ENCODE measurements at places on chromosomes 13 and 19. TPM values are rescaled to one million over a fixed set of nuclear protein-coding genes. Genes with fewer than 3 reads are reported as not detected.

DNA sequence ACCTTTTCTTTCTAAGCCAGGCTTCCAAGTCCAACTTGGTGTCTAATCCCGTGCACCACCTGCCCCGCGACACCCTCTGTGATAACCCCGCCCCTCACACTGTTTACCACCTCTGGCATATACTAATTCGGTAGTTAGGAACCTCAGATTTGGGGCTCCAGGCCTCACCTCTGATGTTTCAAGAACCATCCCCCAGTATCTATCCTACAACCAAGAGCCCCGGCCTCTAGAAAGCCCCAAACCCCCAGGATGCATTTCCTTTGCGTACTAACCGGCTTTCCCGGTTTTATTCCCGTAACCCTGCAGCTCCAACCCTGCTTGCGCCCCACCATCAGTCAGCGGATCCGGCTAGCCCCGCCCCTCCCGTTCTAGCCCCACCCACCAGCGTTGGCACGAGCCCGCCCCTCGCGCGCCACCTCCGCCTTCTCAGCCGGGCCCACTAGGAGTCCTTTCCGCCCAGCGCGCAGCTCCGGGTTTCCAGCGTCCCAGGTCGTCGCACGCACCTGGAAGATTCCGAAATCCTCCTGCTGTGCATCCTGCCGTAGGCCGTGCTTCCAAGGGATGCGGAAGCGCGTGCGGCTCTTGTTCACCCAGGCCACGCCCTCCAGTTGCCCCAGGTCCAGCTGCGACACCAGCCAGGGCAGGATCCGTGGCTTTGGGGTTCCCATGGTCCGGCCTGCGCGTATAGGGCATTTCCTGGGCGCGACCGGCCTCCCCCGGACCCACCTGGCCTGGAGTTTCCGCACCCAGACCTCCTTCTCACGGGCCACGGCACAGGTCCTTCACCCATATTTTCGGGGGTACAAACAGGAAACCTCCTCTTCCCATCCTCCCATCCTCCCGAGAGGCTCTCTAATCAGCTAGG lies 1.3 kb downstream of the IRF3 start:
- DNase-seq = peak; percentile 90

DNA sequence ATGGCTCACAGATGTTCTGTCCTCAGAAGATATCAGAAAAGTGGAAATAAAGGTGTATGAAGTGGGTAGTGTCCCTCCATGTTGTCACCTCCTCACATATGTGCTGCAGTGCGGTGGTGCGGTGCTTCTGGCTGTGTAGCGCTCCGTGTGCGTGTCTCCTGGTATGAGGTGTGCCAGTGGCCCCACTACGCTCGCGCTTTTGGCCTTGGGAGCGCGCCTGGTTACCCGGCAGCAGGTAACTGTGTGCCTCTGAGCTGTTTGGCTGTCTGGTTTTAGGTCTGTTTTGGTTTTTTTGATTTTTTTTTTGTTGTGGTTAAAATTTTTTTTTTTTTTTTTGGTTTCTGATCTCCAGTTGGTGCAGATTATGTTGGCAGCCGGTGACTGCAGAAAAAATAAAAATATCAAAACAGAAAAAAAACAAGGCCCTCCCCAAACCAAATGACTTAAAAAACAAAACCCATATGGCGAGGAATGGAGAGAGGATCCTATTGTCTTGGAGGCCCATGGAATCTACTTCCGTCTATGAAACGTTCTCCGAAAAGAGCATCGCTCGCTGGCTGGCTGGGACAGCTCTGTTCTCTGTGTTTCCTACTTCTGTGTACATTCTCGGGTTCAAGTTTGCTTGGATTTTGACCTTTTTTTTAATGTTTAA lies 7.9 kb downstream of the HNRNPL start:
- DNase-seq = no peak

- DNase-seq = no peak
Observed at GRCh38 chr19:3949997-3950859, 17.4 kb downstream of the NMRK2 start.

DNA sequence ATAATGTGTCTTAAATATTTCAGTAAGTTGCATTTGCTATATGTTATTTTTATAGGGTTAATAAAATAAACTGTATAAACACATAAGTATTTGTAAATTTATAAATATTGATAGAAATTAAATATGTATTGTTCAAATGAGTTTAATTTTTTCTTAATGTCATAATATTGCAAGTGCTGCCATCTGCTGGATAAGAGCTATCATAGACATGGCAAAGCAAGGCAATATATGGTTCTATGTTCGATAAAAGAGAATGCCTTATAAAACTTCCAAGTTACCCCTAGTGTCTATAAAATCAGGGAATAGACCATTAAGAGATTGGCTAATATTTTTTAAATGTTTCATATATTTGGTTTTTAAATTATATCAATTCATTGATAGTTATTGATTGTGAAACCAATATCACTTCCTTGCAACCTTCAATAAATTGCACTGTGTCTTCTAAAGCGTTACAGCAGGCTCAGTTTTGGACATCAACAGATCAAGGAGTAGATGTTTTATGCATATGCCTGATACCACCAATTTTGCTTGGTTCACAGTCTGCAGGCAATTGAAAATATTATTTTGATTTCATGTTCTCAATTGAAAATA lies 29.0 kb upstream of the SLITRK6 start:
- no peak for DNase-seq

GRCh38 chr13:107650081-107650701 lies 565.1 kb downstream of the LIG4 start:
- DNase-seq = no peak

DNA sequence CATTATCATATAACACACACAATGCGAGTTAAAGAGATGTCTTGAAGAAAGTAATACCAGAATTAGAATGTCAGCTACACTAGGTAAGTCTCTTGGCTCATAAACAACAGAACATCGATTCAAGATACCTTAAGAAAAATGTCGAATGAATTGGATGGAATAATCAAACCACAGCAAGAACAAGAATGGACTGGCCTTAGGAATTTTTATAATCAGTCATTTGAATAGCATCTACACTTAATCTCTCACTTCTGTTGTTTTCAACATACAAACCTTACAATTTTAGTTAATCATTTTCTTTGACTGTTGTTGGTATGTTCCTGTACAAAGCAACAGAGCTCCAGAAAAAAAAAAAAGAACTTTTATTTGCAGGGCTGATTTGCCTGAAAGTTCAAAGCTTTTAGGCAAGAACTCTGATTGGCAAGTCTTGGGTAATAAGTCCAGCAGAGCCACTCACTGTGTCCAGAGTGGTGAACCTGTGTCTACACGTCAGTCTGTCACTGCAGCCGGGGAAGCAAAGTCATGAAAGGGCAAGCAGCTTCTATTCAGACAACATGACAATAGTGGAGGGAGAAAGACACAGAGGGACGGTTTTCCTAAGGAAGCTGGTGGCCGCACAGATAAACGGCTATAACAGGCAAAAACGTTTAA lies 1026.1 kb upstream of the MIR17HG start:
- DNase-seq = no peak

- DNase-seq = no peak
Observed at GRCh38 chr13:114129649-114130062, 2.8 kb downstream of the RASA3 start.

GRCh38 chr19:39843919-39844793 lies 2.0 kb downstream of the FBL start:
- DNase-seq = no peak

DNA sequence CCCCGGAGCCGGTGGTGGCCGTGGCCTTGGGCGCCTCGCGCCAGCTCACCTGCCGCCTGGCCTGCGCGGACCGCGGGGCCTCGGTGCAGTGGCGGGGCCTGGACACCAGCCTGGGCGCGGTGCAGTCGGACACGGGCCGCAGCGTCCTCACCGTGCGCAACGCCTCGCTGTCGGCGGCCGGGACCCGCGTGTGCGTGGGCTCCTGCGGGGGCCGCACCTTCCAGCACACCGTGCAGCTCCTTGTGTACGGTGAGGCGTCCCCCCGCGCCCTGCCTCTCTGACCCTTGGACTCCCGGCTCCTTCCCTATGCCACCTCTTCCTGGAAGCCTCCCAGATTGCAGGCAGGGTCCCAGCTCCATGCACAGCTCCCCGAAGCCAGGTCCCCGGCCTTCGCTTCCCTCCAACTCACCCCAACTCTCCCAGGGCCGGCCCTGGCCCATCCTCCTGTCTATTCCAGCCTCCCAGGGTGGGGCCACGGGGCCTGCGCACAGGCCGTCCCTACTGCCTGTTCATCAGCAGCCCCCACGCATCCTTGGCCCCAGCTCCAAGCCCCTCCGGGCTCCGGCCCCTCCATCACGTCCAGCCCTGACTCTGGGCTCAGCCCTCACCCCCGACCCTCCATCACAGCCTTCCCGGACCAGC lies 1.7 kb downstream of the MADCAM1 start:
- DNase-seq = no peak

DNA sequence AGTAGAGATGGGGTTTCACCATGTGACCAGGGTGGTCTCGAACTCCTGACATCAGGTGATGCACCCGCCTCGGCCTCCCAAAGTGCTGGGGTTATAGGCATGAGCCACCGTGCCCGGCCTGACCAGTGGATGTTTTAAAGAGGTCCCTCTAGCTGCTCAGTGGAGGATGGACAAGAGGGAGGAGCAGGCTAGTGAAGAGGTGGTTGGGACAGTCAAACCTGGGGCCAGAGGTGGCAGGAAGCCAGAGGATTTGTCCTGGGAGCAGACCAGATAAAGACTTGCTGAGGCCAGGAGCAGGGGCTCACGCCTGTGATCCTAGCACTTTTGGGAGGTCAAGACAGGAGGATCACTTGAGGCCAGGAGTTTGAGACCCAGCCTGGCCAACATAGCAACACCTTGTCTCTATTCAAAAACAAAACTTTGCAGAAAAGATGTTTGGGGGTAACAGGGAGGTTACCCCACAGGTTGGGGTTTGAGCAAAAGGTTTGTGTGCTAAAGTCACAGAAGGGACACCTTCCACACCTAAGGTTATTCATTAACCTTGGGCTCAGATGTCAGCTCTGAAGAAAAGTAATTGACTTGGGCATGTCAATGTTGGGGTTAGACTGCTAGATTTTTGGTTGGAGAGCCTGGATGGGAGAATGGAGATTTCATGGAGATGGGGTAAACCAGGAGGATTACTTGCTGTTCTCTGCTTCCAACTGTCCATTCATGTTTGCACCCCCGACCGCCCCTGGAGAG lies 9.0 kb downstream of the BCAM start:
- DNase-seq = no peak

- DNase-seq = no peak
Observed at GRCh38 chr13:110815471-110816204, 99.2 kb downstream of the ANKRD10 start.

DNA sequence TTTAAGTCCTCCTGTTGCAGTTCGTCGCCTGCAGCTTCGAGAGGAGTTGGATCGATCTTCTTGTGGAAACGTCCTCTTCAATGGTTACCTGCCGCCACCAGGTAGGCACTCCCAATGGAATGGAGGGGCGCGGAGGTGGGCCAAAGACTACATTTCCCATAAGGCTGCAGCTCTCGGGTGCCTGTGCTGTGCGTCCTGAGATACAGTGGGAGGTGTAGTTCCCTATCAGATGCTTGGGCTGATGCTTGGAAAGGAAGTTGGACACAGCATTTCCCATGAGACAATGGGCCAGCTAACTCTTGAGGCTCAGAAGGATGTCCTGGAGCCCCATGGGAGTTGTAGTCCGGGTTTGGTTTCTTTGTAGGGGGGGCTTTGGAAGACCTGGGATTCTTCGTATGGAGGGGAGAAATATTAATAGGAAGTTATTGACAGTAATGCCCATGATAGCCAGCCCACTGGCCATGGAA lies 1.8 kb downstream of the SHKBP1 start:
- no peak for DNase-seq

DNA sequence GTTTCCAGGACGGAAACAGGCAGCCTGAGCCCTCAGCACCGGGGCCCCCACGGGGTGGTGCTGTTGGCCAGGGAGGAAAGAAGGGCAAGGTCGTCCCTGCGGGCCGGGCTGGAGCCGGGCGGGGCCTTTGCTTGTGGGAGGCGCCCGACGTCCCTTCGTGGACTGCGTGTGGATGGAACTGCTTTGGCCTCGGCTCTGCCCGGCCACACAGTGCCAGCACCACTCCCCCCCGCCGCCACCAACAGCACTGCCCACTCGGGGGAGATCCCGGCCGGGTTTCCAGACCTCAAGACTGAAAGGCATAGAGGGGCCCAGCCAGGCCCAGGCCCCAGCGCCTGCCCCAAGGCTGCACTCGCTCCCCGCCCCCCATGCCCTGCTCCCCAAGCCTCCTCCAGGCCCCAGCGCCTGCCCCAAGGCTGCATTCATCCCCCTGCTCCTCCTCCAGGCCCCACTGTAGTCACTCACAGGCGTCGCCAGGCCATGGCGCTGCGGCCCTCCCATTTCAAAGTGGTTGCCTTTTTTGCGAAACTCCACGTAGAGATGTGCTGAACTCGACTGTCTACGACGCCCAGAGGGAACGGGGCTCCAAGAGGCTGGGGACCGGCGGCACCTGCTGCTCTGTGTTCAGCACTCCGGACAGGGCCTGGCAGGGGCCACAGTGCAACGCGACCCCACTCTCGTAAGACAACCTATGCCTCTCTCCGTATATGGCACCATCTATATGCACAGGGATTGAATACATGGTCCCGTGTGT lies 22.5 kb downstream of the C13orf46 start:
- peak; percentile 90 for DNase-seq

DNA sequence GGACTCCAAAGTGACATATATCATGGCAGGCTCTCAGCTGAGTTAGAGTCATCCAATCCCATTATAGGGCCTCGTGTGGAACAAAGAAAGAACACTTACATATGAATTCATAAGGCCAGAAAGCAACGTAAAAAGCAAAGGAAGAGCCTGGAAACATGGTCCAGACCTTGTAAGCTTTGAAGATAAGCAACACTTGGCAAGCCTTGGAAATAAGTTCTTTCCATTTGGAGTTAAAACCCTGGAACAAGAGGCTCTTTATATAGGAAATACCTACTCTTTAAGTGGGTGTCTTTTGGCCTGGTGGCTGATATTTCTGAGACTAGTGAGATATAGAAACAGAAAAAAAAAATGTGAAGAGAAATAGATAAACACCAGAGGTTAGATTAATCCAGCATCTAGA lies 49.4 kb downstream of the ZAR1L start:
- DNase-seq = no peak

GRCh38 chr19:54670576-54671357 lies 8.0 kb downstream of the LILRB4 start:
- no peak for DNase-seq

DNA sequence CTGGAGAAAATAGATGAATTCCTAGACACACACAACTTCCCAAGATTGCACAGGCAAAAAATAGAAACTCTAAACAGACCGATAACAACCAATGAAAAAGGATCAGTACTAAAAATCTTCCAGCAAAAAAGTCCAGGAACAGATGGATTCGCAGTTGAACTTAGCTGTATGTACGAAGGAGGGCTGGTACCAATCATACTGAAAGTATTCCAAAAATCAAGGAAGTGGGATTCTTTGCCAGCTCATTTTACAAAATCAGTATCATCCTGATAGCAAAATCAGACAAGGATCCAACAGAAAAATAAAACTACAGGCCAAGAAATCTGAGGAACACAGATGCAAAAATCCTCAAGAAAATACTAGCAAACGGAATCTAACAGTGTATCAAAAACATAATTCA lies 6.5 kb upstream of the LILRB2 start:
- DNase-seq = no peak

The BAX gene
- 10.7 TPM for total RNA-seq

The ZNF85 gene
- 2.0 TPM for total RNA-seq

The ZNF574 gene
- total RNA-seq = 8.1 TPM

The ADM5 gene
- not detected for total RNA-seq

The PSG11 gene
- total RNA-seq = not detected

The TPGS1 gene
- total RNA-seq = 30.3 TPM

The TGFBR3L gene
- total RNA-seq = 26.7 TPM

The GJB2 gene
- 0.20 TPM for total RNA-seq

The TUBGCP3 gene
- total RNA-seq = 14.7 TPM

All from right atrium auricular region (tissue), 2 donors.